ENCODE measurements at places on chromosomes 6 and 20. TPM values are rescaled to one million over a fixed set of nuclear protein-coding genes. Genes with fewer than 3 reads are reported as not detected.
A peak's percentile ranks its signal among the peaks of the same experiment; 100 is the strongest.

DNA sequence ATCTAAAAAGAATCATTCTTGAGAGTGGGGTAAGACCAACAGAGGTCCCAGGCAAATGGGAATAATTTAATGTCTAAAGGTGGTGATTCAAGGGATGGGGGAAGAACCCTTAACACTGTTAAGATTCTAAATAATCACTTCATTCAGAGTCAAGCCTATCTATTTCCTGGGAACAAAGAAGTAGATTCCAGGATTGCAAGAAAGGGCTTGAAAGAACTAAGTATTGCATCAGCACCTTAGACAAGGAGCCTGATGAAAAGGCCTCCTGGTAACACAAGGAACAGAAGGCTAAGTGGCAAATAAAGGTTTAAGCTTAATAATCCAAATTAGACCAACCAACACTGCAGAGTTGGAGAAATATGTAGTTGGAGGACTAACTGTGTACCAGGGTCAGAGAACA lies 620.7 kb upstream of the BTBD3 start:
- H3K27ac ChIP-seq, result no peak overlapping the region
- no peaks in the 10 kb centered on the region for H3K4me1 ChIP-seq
- H3K4me3 ChIP-seq, result no peak overlapping the region
- H3K27me3 ChIP-seq, result no peaks in the 10 kb centered on the region

DNA sequence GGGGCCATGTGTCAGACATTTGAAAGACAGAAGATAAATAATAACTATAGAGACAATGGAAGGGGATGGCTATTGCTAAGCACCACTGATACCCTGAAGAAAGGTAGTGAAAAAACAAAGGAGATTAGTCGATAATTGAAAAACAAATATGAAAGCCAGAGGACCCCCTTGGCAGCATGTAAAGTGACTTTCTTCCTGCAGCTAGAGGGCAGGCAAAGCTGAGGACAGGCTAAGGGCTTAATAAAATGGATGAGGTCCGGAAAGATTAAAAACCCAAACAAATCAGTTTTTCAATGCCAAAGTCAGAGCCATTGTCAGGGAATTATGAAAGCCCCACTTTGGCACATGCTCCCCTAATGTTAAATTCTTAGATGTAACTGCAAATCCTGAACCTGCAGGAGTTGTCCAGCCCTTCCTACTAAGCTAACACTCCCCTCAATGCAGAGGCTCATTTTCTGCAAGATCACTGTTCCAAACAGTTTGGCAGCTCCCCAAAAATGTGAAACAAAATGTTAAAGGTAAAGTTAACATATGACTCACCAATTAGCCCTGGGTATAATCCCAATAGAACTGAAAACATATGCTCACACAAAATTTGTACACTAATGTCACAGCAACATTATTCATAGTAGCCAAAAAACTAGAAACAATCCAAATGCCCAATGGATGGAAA lies 1177.9 kb downstream of the GRIK2 start:
- H3K36me3 ChIP-seq, result no peaks in the 10 kb centered on the region
- no peaks in the 10 kb centered on the region for H3K27me3 ChIP-seq
- no peak overlapping the region for H3K27ac ChIP-seq
- no peaks in the 10 kb centered on the region for H3K4me1 ChIP-seq

DNA sequence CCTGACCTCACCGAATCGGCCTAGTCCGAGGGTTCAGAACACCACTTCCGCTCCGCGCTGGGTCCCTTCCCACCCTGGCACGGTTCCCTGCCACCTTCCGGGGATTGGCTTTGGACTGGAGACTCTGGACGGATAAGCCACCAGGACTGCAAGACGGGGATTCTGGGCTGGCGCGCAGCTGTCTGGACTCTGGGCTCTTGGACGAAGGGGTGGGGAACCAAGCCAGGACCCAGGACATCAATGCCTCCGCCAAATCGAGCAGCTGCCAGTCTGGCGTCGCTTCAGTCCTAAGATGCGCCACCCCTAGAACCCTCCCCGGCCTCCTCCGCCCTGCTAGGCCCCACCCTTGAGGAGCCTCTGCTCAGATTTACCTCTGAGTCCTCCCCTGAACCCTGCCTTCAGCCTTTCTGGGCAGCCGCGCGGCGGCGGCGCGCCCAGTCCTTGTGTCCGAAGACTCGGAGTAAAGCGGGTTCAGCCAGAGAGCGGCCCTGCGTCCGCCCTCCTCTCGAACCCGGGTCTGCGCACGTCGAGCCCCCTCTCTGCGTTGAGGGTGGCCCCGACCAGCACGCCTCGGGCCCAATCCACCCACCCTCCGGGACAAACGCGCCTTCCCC lies 1.2 kb downstream of the KCNK17 start:
- DNase-seq, result no peak
- no peak overlapping the region for H3K4me3 ChIP-seq
- H3K36me3 ChIP-seq, result no peaks in the 10 kb centered on the region
- peaks cover 36% of the 10 kb centered on the region for H3K27me3 ChIP-seq
- no peak overlapping the region for H3K27ac ChIP-seq

DNA sequence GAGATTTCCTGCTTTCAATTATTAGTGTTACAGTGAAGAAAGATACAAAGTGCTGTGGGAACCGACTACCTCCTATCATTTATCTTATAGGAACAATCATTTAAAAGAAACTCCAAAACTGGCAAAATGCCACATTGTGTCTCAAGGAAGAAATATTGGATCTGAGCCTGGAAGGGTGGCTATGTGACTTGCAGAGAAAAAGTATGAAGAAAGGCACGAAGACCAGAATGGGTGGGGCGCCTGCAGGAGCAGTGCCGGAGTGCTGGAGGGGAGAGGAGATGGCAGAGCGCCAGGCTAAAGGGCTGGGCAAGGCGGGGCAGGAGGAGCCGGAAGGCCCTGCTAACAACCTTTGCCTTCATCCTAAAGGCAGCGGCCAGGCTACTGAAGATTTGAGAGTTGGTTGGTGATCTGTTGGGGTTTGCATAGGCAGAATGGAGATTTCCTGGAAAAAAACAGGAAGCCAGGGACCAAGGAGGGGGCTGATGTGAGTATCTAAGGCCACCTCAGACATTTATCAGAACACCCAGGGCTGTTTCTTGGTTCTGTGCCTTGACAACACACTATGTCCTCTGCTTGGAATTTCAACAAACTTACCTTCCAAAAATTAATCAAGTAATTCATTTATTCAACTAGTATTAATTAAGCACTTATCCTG lies 125.6 kb downstream of the MAFB start:
- no peak overlapping the region for H3K27ac ChIP-seq
- H3K4me1 ChIP-seq, result no peaks in the 10 kb centered on the region
- no peak overlapping the region for H3K4me3 ChIP-seq
- no peak for DNase-seq
- no peaks in the 10 kb centered on the region for H3K27me3 ChIP-seq

DNA sequence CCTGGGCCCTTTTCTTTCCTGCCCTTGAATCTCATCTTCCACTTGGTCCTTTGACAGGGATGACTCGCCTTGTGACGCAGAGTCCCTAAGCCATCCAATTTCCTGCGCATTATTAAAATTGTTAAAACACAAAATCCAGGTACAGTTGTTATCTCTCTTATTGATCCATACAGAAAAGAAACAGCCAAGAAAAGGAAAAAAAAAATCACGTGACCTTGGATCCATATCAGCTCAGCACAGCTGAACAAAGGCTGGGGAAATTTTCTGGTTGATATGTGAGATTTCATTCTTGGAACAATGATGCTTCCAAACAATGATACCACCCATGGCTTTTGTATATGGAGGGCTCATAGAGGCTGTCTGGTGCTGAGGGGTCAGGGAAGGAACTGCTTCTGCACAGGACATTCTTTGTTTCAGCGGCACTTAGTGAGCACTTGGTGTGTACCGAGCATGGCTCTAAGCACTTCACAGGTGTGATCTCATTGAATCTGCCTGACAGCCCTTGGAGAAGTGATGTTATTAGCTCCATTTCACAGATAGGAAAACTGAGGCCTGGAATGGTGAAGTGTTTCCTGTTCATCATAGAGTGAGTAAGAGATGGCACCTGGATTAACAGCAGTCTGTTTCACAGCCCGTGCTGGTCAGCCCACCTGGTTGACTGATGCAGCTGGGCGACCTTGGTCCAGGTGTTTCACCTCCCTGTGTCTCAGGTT lies 155.0 kb upstream of the SULF2 start:
- H3K36me3 ChIP-seq, result no peaks in the 10 kb centered on the region
- H3K4me3 ChIP-seq, result no peak overlapping the region

DNA sequence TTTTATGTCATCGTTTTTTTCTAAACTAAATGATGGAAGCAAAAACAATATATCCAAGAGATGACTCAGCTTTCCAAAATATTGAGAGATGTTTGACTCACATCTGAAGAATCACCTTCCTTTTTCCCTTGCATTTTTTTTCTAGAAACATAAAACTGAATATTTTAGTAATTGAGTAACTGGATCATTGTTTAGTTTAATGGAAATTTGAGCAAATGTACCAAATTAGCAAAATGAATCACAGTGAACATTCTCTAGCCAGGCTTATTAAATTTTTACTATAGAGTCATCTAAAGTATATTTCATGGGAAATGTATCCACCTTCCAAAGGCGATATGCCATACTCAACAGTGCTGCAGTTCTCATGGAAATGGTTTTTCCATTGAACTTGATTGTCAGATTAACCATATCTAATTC lies 145.5 kb downstream of the TENT5A start:
- no peaks in the 10 kb centered on the region for H3K27me3 ChIP-seq
- H3K27ac ChIP-seq, result no peak overlapping the region
- H3K4me3 ChIP-seq, result no peak overlapping the region
- no peak for DNase-seq
- H3K4me1 ChIP-seq, result no peaks in the 10 kb centered on the region

The SSTR4 gene
- not detected for total RNA-seq

DNA sequence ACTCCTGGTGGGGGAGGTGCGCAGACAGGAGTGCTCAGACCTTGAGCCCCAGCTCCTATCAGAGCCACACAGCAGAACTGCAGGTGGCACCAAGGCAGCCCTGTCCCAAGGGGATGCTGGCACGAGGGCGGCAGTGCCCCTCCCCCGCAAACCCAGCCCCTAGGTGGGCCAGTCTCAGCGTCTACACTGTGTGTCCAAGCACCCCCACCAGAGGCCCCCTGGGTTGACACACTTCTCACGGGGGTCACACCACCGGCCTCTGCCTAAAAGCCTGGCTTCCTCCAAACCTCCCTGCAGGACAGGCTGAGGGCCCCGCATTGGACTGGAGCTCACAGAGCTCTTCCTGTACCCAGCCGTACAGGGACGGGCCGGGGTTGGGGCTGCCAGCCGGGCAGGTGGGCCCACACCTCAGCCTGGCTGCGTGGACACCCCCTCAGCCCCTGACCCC lies 8.1 kb downstream of the SLC2A4RG start:
- H3K4me1 ChIP-seq, result peaks cover 10% of the 10 kb centered on the region
- DNase-seq, result no peak
- no peaks in the 10 kb centered on the region for H3K27me3 ChIP-seq
- H3K27ac ChIP-seq, result no peak overlapping the region
- H3K4me3 ChIP-seq, result no peak overlapping the region

The CCN2 gene
- not detected for total RNA-seq

The DEFB132 gene
- not detected for total RNA-seq

The TPBG gene
- 0.56 TPM for total RNA-seq

The UQCC2 gene
- total RNA-seq, result 50.6 TPM

The BPIFB2 gene
- total RNA-seq, result not detected

- H3K4me1 ChIP-seq, result no peaks in the 10 kb centered on the region
- no peaks in the 10 kb centered on the region for H3K27me3 ChIP-seq
- no peak for DNase-seq
- H3K4me3 ChIP-seq, result no peak overlapping the region
- H3K27ac ChIP-seq, result no peak overlapping the region
Measured at GRCh38 chr6:47403801-47404200, 73.8 kb upstream of the CD2AP start.

- H3K4me3 ChIP-seq, result no peak overlapping the region
- no peak for DNase-seq
- no peak overlapping the region for H3K27ac ChIP-seq
- H3K36me3 ChIP-seq, result no peaks in the 10 kb centered on the region
- H3K4me1 ChIP-seq, result no peaks in the 10 kb centered on the region
- no peaks in the 10 kb centered on the region for H3K27me3 ChIP-seq
Measured at GRCh38 chr6:113318575-113318917, 538.6 kb upstream of the MARCKS start.

DNA sequence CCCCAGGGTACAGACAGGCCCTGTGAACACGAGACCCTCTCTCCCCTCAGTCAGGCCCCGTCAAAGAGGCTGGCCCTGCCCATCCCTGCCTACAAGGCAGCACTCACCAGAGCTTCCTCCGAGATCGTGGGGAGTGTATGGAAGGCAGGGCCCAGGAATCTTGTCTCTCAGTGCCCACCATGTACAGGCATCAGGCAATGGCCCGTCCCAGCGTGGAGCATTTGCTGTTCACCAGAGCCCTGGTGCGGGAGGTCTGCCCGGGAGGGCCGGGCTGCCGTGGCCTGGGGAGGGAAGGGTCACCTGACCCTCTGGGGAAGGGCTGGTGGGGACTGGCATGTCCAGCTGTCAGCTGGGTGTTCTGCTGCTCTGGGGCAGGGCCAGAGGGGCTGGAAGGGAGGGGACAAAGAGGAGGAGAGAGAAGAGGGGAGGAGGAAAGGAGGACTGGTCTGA lies at the start of gene IP6K3:
TSS of gene IP6K3 (minus strand) at position 255 of the 450 bp plus-strand sequence. CDS start 11,429 bp downstream, outside the sequence.
- H3K36me3 ChIP-seq, result no peaks in the 10 kb centered on the region
- peaks cover 4% of the 10 kb centered on the region for H3K4me1 ChIP-seq
- DNase-seq, result no peak
- no peak within 1 kb of the TSS for H3K27ac ChIP-seq

The NRN1 gene
- 3.3 TPM for total RNA-seq

DNA sequence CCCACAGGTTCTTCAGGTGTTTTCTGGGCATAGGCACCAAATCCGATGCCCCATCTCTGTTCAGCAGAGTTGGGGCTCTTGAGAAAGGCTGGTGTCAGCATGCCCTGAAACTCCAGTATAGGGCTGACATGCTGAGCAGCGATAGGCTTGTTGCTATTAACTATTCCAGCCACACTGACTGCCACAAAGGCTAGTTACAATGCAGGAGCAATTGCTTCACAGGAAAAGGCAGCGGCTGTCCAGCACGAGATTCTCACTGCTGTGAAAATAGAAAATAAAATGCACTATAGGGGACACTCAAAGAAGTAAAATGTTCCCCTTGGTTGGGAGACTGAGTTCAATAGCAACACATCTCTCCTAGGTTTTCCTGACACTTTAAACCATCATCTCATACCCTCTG lies 112.4 kb downstream of the BFSP1 start:
- no peak for DNase-seq
- H3K27me3 ChIP-seq, result peaks cover 18% of the 10 kb centered on the region
- H3K36me3 ChIP-seq, result peaks cover 4% of the 10 kb centered on the region
- no peak overlapping the region for H3K4me3 ChIP-seq

The VGLL2 gene
- not detected for total RNA-seq

- H3K27me3 ChIP-seq, result no peaks in the 10 kb centered on the region
- no peak for DNase-seq
- no peak overlapping the region for H3K27ac ChIP-seq
- peak overlapping the region; percentile 63 for H3K4me3 ChIP-seq
- H3K4me1 ChIP-seq, result peaks cover 68% of the 10 kb centered on the region
- no peaks in the 10 kb centered on the region for H3K36me3 ChIP-seq
Measured at GRCh38 chr6:156883497-156884252, 106.5 kb downstream of the ARID1B start.

GRCh38 chr20:5153612-5154542 lies 27.1 kb downstream of the CDS2 start:
- peaks cover 2% of the 10 kb centered on the region for H3K36me3 ChIP-seq
- no peaks in the 10 kb centered on the region for H3K27me3 ChIP-seq
- no peak overlapping the region for H3K4me3 ChIP-seq
- H3K27ac ChIP-seq, result peak overlapping the region; percentile 6
- peak; percentile 19 for DNase-seq

GRCh38 chr6:90544081-90544480 lies 42.8 kb downstream of the MAP3K7 start:
- H3K27ac ChIP-seq, result no peak overlapping the region
- H3K27me3 ChIP-seq, result no peaks in the 10 kb centered on the region
- peaks cover 19% of the 10 kb centered on the region for H3K36me3 ChIP-seq
- DNase-seq, result no peak

All from activated T-cell treated with anti-CD3 and anti-CD28 coated beads, Interleukin-2, amount 50 U/mL, for 72 hours (primary cell).